ENCODE measurements at places on chromosomes 6 and 20.
A peak's percentile ranks its signal among the peaks of the same experiment; 100 is the strongest.

DNA sequence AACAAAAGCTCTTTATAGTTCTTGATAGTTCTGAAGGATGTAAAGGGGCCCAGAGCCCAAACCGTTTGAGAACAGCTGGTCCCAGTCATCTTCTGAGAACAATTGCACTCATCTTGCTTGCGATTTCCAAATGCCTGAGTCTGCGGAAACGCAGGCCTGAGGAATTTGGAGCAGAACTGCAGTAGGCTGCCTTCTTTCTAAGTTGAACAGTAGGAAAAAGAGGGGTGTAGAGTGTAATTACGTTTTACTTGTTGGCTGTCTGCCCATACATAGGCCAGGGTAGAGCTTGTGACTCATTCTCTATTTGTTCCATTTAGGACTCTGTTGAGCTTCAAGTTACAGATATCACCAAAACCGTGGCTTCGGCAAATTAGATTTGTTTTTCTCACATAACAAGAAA lies 42.0 kb upstream of the KIF16B start:
- DNase-seq, result peak; percentile 37

DNA sequence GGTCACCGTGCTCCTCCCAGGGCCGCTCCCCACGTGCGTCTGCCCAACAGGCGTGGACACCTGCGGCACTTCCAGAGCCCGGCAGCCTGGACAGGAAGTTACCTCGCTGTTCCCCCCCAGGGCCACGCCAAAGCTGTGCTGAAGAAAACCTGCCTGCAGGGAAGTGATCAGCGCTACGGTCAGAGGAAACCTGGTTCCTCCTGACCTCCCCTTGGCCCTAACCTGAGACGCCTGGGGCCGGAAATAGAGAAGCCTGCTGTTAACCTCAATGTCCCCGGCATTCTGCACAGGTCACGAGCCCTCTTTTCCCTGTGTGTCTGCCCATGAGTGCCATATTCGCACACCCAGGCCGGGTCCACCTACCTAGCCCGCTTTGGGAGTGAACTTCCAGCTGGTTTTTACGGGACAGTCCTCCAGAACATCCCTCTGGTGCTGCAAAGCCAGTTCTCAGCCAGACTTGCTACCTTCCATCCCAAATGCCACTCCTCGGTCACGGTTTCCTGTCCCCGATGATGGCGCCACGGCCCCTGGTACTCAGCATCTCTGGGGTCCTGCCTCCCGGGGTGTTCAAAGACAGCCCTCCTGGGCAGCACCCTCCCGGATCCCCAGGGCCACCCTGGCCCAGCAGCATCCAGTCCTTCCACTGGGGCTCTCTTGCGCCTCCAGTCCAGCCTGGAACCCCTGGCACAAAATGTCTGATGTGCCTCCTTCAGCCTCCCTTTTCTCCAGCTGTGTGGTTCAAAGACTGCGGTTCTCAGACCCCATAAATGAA lies 12.0 kb upstream of the IRF4 start:
- DNase-seq, result no peak

DNA sequence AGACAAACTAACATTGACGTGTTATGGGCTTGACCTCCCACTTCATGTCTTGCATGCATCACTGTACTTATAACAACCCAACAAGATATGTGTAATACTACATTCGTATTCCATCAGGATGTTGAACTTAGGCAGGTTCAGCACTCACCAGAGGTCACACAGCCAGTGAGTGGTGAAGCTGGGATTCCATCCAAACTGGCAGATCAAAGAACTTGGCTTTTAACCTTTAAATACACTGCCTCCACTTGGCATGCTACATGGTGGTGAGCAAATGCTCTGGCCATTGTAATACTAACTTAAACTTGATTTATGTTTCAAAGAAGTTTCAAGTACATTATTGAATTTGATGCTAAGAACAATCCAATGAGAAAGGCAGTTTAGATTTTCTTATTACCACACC lies 10.7 kb upstream of the HDDC2 start:
- no peak for DNase-seq

- no peak for DNase-seq
Observed at GRCh38 chr6:137788248-137788647, 78.8 kb upstream of the TNFAIP3 start.

DNA sequence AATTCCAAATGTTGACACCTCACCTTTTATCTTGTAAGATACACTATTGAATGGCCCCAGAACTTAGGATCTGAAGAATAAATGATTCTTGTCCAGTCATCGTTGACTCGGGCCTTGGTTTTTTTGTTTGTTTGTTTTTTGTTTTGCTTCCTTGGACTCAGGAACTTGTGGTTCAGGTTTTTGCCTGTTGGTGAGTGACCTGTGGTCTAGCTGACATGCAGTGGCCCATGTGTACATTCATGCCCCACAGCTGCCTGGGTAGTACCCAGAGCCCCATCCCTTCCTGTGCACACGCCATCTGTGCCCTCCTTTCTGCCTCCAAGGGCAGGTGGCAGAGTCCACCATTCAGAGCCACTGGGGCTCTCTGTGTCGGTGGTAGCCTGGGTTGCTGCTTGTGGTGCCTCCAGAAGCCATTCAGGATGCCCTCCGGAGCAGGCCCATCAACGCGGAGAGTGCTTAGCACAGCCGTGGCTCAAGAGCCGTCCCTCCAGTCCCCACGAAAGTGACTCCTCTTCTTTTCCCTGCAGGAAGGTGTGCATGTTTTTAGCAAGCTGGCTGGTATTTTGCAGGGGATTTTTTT lies 85.9 kb downstream of the SYNJ2 start:
- DNase-seq, result no peak

GRCh38 chr6:35071347-35071994 lies 69.7 kb downstream of the TCP11 start:
- no peak for DNase-seq

DNA sequence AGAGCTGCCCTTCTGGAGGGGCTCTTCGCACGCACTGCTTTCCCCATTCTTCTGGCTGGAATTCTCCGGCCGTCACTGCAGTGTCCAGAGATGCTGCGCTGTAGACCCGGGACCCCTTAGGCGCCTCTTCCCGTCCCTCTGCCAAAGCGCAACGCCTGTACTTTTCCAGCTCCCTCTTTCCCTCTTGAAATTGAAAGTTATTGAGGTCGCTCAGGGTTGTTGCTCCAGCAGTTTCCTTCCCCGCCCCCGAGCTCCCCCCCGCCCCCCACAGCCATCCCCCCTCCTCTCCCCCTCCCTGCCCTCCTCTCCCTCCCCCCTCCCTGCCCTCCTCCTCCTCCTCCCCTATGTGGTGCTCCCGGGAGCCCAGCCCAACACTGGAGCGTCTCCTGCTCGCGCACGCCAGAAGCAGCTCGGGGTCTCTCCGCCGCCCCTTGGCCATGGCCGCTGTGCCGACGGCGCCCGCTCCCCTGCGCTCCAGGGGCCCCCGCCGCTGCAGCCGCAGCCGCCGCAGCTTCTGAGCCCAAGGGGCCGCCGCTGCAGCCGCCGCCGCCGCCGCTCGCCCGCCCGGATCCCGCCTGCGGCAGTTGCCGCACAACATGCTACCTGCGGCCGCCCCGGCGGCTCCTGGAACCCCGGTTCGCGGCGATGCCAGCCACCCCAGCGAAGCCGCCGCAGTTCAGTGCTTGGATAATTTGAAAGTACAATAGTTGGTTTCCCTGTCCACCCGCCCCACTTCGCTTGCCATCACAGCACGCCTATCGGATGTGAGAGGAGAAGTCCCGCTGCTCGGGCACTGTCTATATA lies at the start of gene RSPO3:
TSS of gene RSPO3 (plus strand) at position 374 of the 804 bp plus-strand sequence. CDS start 522 bp downstream, outside the sequence.
- peak; percentile 14 for DNase-seq

GRCh38 chr6:3294396-3294795 lies 35.6 kb downstream of the PSMG4 start:
- DNase-seq, result no peak

DNA sequence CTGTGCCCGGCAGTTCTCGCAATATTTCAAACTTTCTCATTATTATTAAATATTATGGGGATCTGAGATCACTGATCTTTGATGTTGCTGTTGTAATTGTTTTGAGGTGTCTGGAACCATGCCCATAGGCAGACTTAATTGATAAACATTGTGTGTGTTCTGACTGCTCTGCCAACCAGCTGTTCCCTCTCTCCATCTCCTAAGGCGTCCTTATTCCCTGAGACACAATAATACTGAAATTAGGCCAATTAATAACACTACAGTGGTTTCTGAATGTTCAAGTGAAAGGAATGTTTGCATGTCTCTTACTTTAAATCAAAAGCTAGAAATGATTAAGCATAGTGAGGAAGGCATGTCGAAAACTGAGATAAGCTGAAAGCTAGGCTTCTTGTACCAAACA lies 7.6 kb downstream of the MAPK14 start:
- DNase-seq, result no peak

GRCh38 chr6:29696147-29697125 lies 15.5 kb upstream of the ZFP57 start:
- no peak for DNase-seq

DNA sequence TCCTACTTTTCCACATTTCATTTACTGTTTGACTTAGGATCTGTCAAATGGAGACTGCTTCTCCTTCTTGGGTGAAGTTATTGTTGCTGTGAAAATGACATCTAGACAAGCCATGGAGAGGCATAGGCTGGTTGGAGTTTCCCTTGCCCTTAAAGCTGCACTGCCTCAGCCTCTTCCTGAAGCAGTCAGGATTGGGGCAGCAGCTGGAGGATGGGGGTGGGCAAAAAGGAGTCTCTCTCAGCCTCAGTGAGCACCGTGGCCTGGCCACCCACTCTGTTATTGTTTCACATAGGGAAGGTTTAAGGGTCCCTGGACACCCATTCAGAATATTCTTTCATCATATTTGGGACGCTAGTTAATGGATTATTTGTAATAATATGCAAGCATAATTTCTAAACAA lies 7.7 kb upstream of the ZBTB24 start:
- DNase-seq, result no peak

DNA sequence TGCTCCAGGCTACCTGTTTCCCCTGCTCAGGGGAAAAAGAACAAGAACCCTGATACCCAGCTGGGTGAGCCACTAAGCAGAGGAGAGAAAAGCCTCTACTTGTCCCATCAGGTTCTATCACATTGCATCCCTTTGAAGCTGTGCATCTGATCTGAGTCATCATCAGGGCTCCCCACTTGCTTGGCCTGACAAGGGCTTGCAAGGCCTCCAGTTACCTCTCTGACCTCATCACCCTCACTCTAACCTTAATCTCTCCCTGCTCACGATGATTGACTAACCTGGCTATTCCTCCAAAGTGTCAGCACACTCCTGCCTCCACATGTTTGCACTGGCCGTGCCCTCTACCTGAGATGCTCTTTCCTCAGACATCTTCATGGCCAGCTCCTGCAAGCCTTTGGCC lies 309.5 kb upstream of the CHD6 start:
- no peak for DNase-seq

- DNase-seq, result no peak
Observed at GRCh38 chr6:155837474-155837873, 381.8 kb upstream of the NOX3 start.

DNA sequence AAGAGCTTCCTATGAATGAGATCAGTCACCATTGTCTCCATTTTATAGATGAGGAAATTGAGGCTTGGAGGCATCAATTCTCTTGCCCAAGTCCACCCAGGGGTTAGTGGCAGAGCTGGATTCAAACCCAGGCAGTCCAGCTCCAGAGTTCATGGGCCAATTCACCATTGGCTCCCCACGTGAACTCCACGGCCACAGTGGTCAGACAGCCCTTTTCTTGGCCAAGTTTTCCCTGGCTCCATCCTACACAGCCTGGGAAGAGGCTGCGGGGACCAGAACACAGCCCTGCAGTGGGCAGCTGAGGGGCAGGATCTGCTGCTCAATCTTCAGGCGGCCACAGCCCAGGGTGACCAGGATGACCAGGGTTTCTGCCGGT lies 20.5 kb downstream of the TGM2 start:
- no peak for DNase-seq

GRCh38 chr6:122710908-122711635 lies 68.4 kb upstream of the FABP7 start:
- no peak for DNase-seq

DNA sequence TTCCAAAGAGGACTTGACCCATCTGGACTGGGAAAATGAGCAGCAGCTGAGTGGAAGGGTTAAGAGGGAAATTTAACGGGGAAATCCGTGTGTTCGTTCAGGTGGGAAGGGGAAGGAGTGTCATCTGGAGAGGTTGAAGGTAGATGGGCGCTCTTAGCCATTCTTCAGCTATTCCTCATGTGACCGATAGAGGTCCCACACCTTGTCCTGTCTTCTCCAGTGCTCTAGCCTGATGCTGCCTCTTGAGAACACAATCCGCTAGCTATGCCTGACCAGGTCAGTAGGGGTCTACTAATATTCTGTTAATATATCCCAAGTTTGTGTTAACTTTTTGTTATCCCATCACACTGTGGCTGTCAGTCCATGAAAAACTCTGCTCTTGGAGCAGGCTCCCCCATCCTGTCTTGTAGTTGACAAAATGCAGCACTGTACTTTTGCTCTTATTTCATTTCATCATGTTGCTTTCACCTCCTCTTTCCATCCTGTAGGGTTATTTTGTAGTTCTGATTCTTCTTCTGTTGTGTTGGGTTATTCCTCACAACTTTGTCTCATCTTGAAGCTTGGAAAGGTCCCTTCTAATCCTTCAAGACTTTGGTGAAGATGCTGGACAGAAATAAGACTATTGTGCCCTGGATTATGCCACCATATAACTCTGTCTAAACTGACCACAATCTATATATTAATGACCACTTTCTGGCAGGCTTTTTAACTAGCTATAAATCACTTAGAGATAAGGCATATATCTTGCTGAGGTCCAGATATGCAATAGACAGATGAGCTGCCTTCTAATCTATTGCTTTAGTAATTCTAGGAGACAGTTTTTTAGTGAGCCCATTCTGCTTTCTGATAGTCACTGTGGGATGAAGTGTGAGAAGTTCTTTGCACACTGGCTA lies 123.4 kb upstream of the SUPT3H start:
- no peak for DNase-seq

DNA sequence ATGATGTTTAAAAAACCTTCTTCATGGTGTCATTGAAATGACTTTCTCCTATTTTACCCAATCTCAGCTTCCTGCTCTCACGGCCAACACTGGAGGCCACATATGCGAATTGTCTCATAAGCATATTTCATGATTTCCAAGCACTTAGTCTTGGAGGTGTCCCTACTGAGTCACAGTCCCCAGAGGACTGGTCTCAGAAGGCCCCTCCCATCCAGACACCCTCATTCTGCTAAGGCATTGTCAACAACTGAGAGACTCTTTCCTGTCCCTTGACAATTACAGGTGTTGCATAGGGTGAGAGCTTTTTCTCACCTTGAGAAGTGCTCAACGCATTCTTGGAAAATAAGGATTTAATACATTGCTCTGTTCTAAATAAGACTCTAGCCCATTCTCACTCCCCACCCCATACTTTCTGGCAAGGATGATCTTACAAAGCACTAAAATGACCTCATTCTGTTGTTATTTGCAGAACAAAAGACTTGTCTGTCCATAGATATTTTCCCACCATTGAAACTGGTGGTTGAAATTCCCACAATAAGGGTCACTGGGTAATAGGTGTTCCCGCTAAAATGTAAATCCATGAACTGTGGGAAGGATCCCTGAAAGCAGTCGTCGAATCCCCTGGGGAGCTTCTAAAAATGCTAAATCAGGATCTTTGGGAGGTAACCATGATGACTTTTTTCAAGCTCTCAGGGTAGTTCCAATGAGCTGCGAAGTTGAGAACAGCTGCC lies 32.3 kb upstream of the SLC22A23 start:
- DNase-seq, result peak; percentile 76

- no peak for DNase-seq
Observed at GRCh38 chr6:15265787-15266186, 19.9 kb downstream of the JARID2 start.

Measured in A172 (cell line).